Mucosa of descending colon (tissue), 3 donors: ENCODE measurements at places on chromosomes 2 and 18. TPM values are rescaled to one million over a fixed set of nuclear protein-coding genes. Genes with fewer than 3 reads are reported as not detected.

DNA sequence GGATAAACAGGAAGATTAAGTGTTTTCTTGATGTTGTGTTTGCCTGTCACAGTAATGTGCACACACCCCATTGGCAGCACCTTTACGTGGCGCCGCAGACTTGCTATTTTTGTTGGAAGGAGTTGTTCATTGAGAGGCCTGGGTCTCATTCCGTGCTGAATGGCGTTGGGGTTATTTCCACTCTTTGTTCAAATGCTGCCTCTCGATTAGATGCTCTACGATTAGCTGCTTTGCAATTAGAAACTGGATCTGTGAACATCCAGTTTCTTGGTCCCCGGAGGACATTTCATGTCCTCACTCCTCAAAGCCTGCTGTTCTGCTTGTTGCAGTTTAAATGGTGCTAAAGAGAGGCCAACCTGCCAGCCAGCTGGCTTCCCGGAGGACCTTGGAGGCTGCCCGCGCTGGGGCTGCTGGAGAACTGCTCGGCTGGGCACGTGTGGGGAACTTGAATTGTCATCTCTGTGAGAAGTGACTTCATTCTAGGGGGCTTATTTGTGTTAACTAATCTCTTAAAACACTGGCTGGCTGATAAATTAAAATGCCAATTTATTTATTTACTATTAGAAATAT is 117.4 kb upstream of the NABP1 start:
- no peak for DNase-seq

DNA sequence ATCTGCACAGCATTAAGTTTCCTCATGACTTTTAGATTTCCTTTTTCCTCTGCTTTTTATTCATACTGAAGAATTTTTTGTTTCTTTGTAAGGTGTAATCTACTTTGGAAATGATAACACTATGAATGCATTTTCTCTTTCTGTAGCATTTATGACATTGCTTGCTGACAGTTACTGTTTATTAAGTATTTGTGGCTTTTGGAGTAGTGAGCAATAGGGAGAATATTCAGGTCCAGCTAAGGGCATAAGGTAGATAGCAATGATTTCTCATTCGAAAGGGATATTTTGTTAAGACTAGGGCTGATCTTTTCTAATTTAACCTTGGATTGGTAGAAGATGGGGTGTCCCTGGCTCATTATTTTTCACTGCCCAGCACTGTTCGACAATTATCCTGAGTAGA is 80.3 kb downstream of the XRCC5 start:
- no peak for DNase-seq

GRCh38 chr2:65722028-65722778 is 289.8 kb upstream of the SPRED2 start:
- DNase-seq, result no peak

- no peak for DNase-seq
These were observed 16.5 kb upstream of the ALPK2 start for GRCh38 chr18:58645398-58645797.

DNA sequence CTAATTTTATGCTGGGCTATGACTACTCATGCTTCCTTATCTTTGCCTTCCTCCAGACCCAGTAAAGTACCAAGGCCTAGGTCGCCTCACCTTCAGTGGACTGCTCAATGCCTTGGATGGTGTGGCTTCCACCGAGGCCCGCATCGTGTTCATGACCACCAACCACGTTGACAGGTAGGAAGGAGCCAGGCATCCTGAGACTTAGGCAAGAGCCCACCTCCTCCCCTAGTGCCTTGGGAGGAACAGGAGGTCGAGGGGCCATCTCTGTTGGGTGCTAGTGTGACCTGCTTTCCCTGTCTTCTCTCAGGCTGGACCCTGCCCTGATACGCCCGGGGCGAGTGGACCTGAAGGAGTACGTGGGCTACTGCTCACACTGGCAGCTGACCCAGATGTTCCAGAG is 3.3 kb downstream of the BCS1L start:
- no peak for DNase-seq

DNA sequence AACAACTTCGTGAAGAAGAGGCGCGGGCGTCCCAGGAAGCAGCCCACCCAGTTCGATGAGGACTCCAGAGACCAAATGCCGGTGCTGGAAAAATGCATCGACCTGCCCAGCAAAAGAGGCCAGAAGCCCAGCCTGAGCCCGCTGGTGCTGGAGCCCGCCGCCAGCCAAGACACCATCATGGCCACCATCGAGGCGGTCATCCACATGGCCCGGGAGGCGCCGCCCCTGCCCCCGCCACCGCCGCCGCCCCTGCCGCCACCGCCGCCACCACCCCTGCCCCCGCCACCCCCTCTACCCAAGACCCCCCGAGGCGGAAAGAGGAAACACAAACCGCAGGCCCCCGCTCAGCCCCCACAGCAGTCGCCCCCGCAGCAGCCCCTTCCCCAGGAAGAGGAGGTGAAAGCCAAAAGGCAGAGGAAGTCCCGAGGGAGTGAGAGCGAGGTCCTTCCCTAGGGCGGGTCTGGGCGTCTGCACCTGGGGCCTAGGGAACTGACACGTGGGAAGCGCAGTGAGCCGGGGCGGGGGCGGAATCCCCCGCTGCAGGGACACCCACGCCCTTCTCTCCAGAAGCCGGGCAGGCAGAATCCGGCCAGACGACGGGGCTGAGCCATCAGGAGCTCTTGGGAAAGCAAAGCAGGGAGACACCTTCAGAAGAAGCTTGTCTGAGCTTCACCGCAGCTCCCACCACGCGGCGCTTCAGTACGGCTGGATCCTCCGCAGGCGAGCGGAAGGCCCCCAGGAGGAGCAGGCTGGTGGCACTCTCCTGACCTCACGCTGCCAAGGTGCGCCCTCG is 382.8 kb downstream of the SETBP1 start:
- no peak for DNase-seq

DNA sequence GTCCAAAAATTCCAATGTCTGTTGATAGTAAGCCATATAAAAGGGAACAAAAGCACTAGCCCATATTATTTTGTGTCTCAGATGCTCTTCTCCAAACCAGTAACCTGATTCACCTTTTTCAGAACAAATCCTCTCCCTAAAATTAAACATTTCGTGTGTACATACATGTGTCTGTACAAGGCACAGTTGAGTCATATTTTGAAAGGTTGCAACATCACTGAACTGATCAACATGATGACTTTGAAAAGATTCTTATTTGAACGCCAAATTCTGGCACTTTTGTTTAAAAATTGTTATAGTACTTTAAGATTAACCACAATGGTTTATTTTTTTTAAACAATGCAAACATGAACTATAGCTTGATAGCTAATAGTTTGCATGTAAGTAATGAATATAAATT is 102.5 kb downstream of the RIT2 start:
- DNase-seq, result no peak

GRCh38 chr2:105789745-105790460 is 45.2 kb downstream of the NCK2 start:
- DNase-seq, result no peak

DNA sequence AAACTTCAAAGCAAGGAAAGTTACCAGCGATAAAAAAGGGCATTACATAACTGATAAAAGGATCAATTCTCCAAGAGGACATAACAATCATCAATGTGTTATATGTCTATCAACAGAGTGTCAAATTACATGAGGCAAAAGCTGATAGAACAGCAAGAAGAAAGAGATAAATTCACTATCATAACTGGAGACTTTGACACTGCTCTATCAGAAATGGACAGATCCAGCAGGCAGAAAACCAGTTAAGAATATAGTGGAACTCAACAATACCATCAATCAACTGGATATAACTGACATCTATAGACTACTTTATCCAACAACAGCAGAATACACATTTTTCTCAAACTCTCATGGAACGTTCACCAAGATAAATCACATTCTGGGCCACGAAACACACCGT is 65.0 kb downstream of the ROCK2 start:
- DNase-seq, result no peak

DNA sequence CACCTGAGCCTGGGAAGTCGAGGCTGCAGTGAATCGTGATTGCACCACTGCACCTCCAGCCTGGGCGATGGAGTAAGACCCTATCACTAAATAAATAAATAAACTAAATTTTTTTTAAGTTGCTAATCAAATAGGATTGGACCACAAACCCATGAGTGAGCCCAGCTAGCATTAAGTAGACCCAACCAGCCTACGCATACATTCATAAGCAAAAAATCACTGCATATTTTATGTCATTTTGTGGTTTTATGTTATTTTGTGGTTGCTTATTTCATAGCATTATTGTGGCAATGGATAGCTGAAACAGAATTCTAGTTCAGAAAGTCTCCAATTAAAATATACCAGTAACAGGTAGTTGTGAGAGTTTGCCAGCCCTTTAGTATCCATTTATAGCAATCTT is 29.1 kb upstream of the ZC3H15 start:
- no peak for DNase-seq

SPP2 gene
- not detected for total RNA-seq

FOXD4L1 gene
- 0.17 TPM for total RNA-seq

GREB1 gene
- 1.4 TPM for total RNA-seq

NMUR1 gene
- 1.2 TPM for total RNA-seq

DOCK10 gene
- total RNA-seq, result 20.6 TPM
